ENCODE measurements at places on chromosomes 1 and 21.
A peak's percentile ranks its signal among the peaks of the same experiment; 100 is the strongest.

DNA sequence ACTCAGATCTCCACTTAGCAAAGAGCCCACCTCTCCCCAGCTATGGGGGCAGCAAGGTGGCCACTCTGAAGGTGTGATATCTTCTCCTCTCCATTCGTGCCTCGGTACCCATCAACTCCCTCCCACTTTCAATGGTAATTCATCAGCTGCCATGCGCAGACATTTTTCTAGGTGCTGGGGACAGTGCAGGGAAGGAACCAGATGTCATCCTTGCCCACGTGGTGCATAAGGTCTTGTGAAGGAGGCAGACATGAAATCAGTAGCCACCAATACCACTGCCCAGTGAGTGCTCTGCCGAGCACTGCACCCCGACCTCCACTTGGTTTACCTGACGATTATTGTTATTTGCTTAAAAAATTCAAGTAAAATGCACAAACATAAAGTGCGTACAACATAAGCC is 76.3 kb upstream of the CSF3R start:
- no peak for DNase-seq

DNA sequence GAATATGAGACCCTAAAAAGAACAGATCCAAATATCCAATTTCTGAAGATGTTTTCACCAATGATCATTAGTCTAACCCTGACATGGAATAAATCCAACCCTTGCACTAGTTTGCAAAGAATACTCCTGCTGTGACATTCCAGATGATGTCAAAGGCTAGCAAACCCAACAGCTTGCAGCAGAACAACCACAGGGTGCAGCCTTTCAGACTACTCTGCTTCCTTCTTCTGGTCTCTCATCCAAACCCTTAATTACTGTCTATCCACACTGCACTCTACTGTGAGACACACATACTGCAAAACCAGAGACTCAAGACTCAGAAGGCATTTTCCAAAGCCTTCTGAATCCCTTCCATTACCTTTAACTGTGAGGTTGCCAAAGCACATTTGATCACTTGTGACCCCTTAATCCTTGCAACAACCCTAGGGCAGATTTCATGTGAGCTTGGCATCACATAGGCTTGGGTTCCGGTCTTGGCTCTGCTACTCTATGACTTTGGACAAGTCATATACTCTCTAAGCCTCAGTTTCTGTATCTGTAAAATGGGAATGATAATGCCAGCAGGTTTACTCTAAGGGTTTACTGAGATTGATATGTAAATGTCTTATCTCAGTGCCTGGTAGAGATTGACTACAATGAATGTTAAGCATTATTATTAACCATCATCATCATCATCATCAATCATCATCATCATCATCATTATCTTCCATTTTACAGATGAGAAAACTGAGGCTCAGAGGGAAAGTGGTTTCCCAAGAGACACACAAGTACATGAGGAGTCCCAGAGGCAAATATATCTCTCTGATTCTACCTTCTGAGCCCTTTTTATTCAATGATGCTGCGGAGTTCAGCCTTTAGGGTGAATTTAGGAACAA is 94.5 kb downstream of the SYF2 start:
- no peak for DNase-seq

- DNase-seq = no peak
These were observed 59.6 kb upstream of the ADAMTS5 start for GRCh38 chr21:27026501-27026900.

- no peak for DNase-seq
These were observed 42.4 kb downstream of the MEF2D start for GRCh38 chr1:156458181-156458503.

- DNase-seq = no peak
These were observed 70.8 kb downstream of the SMYD2 start for GRCh38 chr1:214351551-214352277.

- DNase-seq = no peak
These were observed 113.9 kb downstream of the SLC45A1 start for GRCh38 chr1:8431784-8432183.

DNA sequence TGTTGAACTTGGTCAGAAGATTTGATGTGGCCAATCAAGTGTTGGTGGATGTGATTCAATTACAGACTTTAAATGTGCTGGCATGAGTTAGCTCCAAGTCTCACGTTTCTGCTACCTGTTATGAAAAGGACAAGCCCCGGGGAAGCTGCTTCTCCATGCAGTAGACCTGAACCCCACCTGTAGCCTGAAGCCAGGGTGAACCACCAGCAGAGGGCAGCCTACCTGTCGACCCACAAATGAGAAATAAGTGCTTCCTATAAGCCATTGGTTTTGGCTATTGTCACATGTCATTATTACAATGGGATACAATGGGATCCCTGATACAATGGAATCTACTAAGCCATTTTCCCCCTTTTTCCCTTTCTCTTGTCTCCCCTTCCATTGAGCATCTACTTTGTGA is 230.2 kb downstream of the PRDM2 start:
- DNase-seq = no peak

DNA sequence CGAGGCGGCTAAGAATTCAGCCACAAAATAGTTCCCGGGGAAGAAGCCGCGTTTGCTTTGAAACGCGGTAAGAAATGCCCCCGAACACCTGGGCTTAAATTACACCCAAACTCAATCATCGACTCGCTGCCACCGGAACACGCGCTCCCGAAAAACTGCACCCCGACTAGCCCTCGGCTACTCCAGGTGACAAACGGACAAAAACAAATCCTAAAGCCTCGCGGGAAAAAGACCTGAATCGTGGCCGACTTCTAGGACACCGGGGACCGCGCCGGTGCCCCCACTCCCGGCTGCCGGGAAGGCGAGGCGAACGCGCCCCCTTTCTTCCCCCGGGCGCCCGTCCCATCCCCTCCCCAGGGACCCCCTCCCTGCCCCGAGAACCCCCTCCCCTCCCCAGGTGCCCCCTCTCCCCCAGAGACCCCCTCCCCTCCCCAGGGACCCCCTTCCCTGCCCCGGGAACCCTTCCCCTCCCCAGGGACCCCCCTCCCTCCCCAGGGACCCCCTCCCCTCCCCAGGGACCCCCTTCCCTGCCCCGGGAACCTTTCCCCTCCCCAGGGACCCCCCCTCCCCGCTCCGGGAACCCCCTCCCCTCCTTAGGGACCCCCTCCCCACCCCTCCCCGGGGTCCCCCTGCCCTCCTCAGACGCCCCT is 628 bp downstream of the C1orf159 start:
- no peak for DNase-seq

- no peak for DNase-seq
These were observed 8.4 kb downstream of the CFH start for GRCh38 chr1:196660272-196660671.

GRCh38 chr1:30305061-30305460 is 418.3 kb downstream of the MATN1 start:
- DNase-seq = no peak

DNA sequence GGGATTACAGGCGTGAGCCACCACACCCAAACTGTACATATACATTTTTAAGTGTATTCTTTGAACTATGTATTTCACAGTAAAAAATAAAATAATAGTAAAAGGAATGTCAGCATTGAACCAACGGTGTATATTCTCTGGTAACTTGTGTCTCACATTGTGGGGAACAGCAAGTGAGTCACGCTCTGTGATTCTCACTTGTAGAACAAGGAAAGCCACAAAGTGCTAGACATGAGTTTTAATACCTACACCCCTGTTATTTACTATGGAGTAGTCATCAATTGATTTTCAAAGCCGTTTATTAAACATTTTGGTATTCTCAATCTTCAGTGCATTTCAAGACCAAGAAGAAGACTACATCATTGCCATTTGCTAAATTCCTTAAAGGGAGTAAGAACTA is 197.2 kb downstream of the GPATCH2 start:
- no peak for DNase-seq

DNA sequence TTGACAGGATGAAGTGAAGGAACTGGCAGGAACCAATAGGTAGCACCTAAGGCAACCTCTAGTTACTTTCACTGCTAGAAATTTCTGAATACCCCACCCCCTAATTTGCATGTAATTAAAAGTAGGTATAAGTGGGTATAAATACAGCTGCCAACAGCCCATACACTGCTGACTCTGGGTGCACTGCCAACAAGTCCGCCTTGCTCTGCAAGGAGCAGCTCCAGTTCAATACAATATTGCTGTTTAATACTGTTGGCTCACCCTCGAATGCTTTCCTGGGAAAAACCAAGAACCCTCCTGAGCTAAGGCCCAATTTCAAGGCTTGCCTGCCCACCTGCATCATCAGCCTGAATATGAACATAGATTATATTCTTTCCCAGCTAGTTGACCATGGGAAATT is 981.9 kb downstream of the ADGRL2 start:
- DNase-seq = no peak

DNA sequence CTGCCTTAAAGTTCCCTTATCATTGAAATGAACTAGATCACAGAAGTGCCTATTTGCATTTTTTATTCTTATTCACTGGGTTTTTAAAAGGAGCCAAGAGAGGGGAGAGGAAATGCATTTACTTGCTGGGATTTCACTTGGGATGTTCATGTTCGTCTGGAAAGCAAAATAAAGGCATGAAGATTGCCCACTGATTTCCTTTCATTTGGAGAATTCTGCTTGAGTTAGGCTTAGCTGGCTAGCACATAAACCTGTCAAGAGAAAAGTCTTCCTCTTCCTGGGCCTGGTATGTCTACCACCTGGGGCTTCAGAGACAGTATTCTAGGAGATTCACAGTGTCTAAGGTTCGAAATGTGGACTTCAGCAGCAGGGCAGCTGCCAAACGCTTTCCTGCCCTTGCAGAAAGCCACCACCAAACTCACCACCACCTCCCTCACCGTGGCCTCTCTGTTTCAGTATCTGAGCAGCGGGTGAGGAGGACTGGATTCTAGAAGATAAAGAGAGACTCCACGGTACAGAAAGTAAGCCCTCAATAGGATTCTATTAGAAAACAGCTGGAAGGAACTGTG is 44.5 kb downstream of the HIVEP3 start:
- no peak for DNase-seq

DNA sequence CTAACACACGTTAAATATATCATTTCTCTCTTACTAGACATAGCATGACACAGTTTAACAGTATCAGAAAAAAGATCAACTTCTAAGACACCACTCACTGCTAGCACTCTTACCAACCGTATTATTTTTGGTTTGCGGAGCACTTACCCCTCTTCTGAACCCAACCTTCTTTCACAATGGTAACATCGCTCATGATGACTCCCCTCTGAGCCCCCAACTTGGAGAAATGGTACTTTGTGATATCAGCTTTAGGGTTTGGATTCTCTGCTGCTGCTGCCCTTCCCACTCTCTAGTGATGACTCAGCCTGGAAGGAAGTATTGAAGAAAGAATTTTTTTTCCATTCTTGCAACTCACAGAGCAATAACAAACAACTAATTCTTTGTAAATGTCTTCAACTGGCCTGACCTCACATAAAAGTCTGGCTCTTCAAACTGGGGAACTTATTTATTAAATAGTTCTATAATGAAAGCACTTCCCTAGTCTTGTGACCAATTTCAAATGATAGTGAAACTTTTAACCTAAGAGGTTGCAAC is 7.0 kb downstream of the AKT3 start:
- DNase-seq = peak; percentile 47

GRCh38 chr1:183699616-183700160 is 46.6 kb upstream of the APOBEC4 start:
- DNase-seq = peak; percentile 42

DNA sequence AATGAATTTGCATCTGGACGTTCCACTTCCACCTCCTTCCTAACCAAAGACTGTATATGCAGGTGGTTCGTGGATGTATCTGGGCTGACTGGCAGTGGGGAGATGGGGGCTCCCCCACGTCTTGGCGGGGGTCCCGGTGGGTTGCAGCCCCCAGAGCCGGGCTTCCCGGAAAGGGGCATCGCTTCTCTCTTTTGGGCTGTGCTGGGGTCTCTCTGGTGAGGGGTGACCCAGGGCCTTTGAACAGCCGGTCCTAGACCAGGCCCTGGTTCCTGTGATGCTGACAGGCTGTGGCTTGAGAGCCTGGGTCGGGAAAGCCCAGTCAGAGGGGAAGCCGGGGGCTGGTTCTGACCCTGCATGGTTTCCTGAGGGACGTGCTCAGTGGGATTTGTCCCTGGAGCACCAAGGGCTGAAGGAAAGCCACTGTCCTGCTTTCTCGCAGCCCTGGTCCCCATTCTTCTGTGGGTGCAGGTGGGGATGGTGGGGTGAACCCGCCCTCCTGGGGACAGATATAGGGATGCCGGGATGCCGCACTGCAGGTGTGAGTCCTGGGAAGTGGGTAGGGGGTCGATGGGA is 29.8 kb downstream of the COL18A1 start:
- no peak for DNase-seq

- DNase-seq = no peak
These were observed 27.7 kb downstream of the UCHL5 start for GRCh38 chr1:193031431-193031830.

GRCh38 chr1:75764057-75764655 is 21.9 kb upstream of the RABGGTB start:
- no peak for DNase-seq

DNA sequence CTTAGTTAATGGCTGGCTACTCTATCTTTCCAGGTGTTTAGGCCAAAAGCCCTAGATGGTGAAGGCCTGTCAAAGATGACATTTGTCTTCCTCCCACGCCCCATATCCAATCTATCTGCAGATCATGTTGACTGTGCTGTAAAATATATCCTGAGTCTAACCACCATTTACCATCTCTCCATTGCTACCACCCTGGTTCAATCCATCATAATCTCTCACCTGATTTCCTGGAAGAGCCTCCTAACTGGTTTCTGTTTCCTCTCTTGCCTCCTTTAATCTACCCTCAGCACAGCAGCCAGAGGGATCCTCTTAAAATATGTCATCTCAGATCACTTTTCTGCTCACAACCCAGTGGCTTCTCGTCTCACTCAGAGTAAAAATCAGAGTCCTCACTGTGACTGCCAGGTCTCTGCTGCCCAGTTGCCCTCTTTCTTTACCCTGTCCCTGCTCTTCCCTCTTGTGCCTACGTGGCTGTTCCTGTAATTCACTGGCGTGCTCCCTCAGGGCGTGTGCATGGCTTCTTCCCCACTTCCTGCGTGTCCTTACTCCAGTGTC is 17.8 kb downstream of the TMEM50A start:
- DNase-seq = no peak

GRCh38 chr1:3319874-3320245 is 134.6 kb upstream of the ARHGEF16 start:
- DNase-seq = peak; percentile 30

DNA sequence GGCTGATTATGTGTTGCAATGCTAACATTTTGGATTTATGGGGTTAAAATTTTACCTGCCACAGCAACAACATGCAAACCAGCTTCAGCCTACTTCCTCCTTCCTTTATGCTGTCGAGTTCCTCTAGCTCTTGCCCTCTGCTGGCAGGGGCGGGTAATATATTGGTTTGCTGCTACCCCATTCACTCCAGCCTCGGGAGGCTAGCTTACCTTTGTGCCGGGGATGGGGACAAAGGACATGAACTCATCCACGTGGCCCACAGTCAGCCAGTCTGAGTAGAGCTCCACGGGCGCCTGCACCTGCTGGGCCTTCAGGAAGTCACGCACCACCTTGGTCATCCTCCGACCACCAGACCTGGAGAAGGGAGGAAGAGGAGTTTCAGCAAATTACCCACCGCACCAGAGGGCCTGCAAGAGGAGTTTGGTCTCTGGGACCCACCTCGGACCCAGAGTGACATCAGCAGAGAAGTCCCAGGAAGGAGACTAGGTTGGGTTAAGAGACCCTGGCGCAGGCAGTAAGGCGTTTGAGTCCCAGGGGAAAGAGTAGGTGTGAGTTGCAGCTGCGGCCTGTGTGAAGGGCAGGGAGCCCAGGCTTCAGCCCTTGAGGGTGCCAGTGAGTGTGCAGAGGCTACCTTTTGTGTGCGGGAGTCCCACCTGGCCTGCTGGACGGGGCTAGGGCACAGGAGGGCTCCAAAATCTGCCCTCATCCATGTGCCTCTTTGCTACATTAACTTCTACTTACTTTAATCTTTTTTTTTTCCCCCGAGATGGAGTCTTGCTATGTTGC is 21.8 kb upstream of the SDHB start:
- DNase-seq = peak; percentile 8

- no peak for DNase-seq
These were observed 45.1 kb downstream of the FASLG start for GRCh38 chr1:172704001-172704400.

Measured in kidney glomerular epithelial cell (primary cell).